ENCODE measurements at places on chromosomes 16 and 17.
A peak's percentile ranks its signal among the peaks of the same experiment; 100 is the strongest.

DNA sequence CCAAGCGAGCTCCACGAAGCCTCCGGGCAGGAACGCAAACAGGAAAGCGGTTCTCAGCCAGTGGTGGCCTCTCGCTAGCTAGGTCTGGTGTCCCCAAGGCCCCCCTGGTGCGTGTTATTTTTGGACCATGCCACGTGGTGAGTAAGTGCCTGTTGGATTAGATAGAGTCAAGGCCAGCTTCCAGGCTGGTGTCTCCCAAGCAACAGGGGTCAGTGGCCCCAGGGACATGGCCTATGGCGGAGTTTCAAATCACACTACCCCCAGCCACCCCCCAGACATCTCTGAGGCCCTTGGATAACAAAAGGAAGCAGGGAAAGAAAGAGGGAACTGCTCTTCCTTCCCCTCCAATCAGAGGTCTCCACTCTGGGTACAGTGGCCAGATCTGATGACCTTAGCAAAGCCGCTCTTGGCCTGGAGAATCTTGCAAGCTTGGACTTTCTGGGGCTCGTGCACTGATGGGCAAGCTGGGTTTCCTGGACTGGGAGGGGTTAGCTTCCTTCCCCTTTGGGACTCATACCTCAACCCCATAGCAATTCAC is 58.2 kb downstream of the MAF start:
- DNase-seq: no peak

DNA sequence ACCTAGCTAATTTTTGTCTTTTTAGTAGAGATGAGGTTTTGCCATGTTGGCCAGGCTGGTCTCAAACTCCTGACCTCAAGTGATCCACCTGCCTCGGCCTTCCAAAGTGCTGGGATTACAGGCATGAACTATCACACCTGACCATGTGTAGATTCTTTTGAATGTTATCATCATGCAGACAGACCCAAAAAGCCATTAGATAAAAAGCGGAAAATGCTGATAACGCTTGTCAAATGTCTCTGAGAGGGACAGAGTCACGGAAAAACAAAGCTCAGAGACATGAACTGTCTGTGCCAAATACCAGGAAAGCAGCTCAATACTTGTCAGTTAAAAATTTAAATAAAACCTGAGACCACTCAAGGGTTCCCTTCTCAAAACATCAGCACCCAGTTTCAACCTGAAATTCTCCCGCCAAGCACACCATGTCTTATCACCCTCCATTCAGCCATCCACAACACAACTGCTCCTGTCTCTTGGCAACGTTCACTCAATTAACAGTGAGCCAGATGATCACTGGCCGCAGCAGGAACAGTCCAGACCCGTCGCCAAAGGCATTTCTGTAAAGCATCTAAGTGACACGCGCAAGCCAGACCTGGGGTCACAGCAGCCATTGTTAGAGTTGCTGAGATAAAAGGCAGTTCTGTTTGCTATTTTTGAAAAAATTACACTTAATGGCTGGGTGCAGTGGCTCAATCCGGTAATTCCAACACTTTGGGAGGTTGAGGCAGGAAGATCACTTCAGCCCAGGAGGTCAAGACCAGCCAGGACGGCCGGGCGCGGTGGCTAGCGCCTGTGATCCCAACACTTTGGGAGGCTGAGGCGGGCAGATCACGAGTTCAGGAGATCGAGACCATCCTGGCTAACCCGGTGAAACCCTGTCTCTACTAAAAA is 29.7 kb downstream of the FANCA start:
- DNase-seq: no peak

DNA sequence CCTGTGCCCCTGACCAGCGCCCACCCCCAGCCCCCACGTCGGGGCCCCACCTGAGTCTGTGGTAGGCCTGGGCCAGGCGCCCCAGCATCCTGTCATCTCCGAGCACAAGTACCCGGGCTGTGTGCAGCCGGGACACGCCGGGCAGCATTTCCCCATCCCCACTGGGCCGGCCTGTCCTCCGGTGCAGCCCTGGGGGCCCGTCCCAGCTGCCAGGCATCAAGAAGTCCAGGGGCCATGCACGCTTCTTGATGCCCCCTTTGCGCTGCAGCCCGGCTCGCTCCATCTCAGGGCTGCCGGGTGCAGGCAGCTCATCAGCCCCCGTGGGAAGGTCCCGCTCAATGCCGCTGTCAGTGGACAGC is 29.3 kb upstream of the MFSD6L start:
- DNase-seq: no peak

DNA sequence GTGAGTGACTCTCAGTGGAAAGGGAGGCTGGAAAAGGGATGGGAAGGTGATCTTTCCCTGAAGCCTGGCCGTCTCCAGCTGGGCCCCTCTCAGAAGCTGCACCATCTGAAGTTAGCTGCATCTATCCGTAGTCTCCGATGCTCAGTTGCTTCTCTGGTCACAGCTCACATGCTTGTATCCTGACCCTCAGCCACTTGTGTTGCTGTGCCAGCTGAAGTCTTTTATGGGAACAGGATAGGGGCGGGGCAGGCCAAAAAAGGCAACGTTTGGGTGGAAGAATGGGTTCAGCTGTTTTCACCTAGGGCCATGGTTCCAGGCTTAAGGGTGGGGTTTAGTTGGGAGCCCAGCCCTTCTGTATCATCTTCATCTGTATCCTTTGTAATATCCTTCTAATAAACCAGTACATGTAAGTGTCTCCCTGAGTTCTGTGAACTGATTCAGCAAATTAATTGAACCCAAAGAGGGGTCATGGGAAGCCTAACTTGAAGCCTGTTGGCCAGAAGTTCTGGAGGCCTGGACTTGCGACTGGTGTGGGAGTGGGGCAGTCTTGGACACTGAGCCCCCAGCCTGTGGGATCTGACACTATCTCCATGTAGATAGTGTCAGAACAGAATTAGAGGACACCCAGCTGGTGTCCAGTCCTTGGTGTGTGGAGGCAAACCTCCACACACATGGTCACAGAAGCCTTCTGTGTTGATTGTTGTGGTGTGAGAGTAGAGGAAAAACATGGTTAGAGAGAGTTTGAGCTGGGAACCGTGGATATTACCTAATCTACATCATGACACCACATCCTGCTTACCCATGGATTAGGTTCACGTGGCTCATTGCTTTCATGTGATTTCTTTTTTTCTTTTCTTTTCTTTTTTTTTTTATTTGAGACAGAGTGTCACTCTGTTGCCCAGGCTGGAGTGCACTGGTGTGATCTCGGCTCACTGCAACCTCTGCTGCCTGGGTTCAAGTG is 49.3 kb upstream of the FBXO47 start:
- DNase-seq: no peak

- DNase-seq: peak; percentile 94
These were observed 79.0 kb downstream of the GAS7 start for GRCh38 chr17:10119203-10120108.

DNA sequence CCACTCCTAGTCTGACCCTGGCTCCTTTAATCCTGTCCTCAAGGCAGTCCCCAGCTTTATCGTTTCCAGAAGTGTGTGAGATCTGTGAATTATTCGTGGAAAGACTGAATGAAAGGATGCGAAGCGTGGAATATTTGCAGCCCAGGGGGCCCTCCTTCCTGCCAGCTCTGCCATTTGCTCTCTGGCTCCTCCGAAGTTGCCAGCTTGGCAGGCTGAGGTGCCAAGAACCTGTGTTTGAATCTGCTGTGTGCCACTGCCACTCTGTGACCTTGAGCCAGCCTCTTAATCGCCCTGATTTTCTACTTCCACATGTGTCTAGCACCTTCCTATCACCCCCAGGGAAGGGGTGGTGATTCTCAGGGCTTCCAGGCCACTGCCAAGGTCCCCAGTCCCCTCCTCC is 10.8 kb downstream of the TBKBP1 start:
- DNase-seq: no peak

DNA sequence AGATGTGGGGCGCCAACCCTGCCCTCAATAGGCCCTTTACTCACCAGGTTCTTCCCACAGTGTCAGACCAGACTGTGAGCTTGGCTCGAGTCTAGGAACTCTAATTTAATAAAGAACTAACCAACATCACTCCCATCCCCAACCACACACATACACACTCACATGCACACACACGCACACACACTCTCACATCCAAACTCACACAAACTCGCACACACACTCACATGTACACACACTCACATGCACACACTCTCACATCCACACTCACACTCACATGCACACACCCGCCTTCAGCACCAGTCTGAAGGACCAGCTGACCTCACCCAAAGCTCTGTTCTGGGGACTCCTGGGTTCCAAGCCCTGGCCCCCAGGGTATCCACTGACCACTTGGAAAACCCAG is 63.8 kb downstream of the COG7 start:
- DNase-seq: no peak

GRCh38 chr17:34195987-34196386 is 59.1 kb upstream of the CCL2 start:
- peak; percentile 78 for DNase-seq

DNA sequence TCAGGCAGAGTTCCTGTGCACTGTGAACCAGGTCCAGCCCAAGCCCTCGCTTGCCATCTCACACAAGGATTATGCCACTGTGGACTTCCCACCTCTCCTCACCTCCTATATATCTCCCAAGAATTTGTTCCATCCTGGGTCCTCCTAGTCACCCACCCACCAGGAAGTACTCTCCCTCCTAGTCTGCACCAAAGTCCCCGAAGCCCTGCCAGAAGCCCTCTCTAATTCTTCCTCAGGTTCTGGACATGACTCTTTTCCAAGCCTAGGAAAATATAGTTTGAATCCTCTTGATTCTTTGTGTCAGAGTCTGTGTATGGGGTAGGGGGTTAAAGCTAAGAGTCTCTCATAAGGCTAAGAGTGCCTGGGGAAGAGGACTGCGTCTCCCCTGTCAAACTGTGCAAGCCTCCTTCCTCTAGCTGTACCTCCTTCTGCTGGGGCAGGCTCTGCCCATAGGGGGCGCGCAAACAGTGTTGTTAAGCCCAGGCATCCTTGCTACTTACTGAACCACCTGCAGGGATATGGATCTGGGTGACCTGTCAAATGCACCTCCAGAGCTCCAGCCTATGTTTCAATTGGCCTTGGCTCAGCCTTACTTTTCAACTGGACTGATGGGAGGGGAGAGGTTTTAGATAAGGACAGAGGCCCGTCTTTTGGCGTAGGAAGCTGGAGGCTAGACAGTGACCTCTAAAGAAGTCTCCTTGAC is 16.6 kb upstream of the DLX4 start:
- DNase-seq: peak; percentile 92

DNA sequence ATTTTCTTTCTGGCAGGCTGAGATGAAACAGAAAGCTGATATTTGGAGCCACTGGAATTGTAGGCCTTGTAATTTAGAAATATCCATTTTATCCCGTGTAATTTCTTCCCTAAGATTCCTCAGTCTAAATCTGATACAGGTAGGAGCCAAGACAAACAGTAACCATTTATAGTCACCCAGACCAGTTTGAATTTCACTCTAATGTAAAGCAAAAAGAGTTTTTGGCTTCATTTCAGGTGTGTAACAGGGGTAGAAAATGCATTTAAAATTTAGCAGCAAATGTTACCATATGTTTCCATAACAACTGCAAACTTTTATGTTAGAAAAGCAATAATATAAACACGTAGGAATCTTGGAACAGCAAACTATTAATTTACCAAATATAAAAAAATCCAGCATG is 249.4 kb downstream of the FTO start:
- no peak for DNase-seq

GRCh38 chr16:11534262-11534661 is 52.5 kb downstream of the LITAF start:
- peak; percentile 64 for DNase-seq

GRCh38 chr17:50056961-50057330 is 1.0 kb downstream of the ITGA3 start:
- DNase-seq: peak; percentile 55

GRCh38 chr17:60327134-60327900 is 64.6 kb downstream of the USP32 start:
- peak; percentile 90 for DNase-seq

DNA sequence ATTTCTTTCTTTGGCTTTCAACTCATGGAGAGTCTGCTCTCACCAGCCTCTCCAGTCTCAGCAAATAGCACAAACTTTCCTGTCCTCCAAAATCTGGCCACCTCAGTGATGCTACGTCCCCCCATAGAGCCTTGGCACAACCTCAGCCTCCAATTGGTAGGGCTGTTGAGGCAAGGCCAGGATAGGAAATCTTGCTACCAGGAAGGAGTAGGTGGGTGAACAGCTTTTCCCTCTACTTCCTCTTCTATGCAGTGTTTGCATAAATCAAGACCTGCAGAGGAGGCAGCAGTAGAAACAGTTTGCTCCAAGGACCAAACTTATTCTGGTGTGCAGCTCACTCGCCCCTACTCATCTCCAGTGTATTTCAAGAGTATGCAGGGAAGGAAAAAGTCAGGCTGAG is 701 bp upstream of the DPEP2 start:
- DNase-seq: no peak

DNA sequence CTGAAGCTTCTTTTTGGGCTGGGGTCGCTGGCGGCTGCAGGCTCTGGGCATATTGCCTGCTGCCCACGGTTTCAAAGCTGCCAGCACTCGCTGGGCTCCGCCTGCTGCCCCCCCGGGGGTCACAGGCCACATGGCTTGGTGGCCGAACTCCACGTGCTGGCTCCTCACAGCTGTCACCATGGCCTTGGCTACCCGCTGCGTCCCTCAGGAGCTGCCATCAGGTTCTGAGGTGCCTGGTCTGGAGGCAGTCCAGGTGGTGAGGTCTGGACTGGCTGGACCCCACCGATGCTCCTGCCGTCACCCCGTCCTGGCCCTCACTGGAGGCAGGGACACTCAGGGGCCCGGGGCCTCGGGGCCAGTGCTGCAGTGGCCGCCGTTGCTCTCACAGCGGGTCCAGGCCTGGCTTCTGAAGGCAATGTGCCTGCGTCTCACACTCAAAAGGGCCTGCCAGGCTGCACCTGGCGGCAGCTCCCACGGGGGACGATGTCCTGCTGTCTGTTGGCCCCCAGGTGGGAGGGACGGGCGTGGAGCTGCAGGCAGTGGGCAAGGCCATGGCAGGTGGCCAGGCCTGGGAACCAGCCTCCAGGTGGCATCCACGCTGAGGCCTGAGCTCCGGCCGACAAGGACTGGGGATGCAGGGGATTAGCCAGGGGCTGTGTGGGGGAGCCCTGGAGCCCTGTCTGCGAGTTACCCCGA is 13.3 kb downstream of the CAPN15 start:
- DNase-seq: no peak

- no peak for DNase-seq
These were observed 8.6 kb upstream of the CENPV start for GRCh38 chr17:16361874-16362273.

DNA sequence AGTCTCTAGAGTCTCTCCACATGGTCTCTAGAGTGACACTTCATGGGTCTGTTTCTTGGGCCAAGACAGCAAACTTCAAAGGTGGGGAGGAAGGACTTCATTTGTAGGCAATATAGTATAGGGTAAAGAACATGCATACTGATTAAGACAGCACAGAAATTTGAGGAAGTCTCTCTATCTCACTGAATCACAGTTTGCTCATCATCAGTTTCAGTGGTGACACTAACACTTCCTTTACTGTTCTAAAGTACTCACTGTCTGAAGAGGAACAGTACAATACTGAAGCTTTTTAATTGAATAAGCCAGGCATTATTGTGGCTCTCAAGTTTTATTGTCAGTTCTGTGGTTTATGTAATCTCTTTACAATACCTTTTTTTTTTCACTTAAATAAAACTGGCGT is 656.4 kb upstream of the CDH8 start:
- DNase-seq: no peak

GRCh38 chr17:59734226-59734625 is 26.8 kb downstream of the VMP1 start:
- DNase-seq: no peak

Measured in ELF-1 (cell line).